Activated T-cell treated with anti-CD3 and anti-CD28 coated beads for 4 hours (primary cell): ENCODE measurements at places on chromosomes 11 and 22.

DNA sequence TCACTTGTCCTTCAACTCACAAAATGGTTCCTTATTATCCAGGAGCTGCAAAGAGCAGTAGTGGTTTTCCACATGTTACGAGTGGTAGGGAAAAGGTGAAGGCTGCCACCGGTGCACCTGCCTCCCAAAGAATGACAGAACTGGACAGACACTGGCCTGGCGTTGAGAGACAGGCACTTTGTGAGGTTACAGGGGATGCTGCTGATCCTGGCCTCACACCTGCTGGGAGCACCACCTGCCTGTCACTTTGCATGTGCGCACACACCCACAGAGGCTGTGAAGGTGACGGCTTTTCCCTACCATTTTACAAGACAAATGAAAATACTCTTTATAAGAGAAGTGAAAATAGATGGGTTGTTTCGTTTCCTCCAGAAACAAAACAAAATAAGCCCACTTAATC is 175.3 kb upstream of the B3GAT1 start:
- no peak for DNase-seq

DNA sequence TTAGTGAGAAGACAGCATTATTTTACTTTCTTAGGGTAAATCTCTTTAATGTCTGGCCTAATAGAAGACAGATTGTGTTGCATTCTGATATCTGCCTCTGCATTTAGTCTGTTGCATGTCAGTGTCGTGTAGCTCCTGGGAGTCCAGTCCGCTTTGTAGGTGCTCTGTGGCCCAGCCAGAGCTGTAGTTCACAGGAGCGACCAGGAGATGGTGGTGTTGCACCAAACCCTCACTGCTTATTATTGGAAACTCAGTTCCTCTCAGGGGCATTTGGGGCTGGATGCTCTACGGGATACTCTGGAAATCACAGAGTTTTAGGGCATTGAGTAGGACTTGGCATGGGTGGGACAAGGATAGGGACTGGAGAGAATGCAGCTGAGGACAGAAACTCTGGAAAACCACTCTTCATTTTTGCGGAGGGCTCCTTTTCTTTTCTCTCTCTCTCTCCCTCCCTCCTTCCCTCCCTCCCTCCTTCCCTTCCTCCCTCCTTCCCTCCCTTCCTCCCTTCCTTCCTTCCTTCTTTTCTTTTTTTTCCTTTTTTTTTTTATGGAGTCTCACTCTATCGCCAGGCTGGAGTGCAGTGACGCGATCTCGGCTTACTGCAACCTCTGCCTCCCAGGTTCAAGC is 21.7 kb downstream of the MIAT start:
- peak; percentile 60 for DNase-seq

GRCh38 chr11:101476191-101476590 is 107.6 kb downstream of the TRPC6 start:
- DNase-seq = no peak

- DNase-seq = no peak
Observed at GRCh38 chr22:26550498-26551033, 38.3 kb upstream of the TFIP11 start.

- DNase-seq = no peak
Observed at GRCh38 chr11:34335331-34335730, 22.5 kb downstream of the ABTB2 start.

GRCh38 chr11:65613091-65613928 is 711 bp downstream of the MAP3K11 start:
- DNase-seq = no peak

- DNase-seq = no peak
Observed at GRCh38 chr11:12901874-12902481, 107.1 kb upstream of the RASSF10 start.

DNA sequence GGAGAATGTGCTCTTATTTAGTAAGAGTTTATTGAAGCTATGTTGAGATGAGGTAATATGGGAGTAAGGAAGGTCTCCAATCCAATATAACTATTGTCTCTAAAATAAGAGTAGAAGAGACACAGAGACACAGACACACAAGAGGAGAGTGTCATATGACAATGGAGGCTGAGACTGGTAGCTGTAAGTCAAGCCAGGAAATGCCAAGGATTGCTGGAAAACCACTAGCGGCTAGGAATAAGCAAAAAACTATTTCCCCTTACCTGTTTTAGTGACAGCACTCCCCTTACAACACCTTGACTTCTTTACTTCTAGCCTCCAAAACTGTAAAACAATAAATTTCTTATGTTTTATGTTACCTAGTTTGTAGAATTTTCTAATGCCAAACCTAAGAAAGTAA is 1652.8 kb downstream of the LRRC4C start:
- DNase-seq = no peak

DNA sequence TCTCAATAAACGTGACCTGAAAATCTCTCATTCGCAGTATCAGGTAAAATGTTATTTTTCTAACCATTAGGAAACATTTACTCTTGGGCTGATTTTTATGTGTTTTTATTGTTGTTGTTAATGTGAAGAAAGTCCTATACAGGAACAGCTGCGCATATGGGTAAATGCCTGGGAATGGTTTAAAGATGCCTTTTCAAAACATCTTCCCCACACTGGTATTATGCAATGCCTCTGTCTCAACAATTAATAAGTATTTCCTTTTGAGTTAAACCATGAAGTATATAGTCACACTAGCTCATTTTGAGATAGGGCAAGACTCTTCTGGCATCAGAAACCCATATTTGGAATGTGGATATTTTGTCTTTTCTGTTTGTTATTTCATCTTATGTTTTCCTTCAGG is 13.7 kb upstream of the LIN7C start:
- DNase-seq = no peak
